H7 (cell line): ENCODE measurements at places on chromosomes 12 and 14. TPM values are rescaled to one million over a fixed set of nuclear protein-coding genes. Genes with fewer than 3 reads are reported as not detected.

DNA sequence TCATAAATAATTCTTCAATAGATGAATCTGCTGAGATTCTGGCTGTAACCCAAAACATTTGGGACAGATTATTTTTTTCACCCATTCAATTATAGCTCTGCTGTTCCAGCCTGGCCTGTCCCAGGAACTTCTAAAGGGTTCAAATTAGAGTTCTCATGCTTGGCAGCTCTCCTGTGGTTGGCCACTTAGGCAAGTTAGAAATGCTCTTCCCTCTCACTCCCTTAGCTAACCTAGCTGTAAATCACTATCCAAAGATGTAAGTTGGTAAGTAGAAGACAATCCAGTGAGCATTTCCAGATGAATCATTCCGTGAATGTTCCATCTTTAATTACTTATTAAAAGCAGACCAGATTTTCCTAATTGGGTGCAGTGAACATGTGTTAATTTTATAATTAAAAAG is 760.4 kb upstream of the TBX3 start:
- no peak for DNase-seq

DNA sequence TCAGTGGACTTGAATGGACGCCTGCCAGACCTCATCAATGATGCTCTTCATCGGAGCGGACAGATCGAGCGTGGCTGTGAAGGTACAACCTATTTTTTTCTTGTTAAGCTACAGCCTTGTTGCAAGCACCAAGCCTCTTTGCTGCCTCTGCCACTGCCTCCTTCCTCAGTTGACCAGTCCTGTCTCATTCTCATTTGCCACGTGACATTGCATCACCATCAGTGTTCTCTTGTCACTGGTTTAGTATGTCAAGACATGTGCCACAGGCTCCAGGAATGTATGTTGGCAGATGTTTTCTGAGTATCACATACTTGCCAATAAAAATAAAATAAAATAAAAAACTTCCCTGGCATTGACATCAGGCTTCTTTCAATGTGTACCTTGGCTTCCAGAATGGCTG is 798.1 kb downstream of the NRXN3 start:
- DNase-seq, result no peak

DNA sequence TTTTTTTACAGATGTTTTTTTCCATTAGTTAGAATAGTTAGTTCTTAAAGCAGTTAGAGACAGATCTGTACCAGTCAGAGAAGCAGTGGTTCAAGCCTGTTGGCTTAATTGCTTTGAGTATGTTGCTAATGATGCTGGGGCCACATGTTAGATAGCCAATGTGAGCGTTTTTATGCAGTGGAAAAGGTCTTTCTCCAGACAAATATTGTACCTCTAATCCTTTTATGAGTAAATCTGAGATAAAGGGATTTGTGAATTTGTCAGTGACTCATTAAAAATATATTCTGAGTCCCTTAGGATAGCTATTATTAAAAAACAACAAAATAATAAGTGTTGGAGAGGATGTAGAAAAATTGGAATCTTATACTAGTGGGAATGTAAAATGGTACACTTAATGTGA is 154.2 kb downstream of the MSRB3 start:
- no peak for DNase-seq

- DNase-seq, result no peak
Measured at GRCh38 chr12:115144425-115144824, 460.4 kb upstream of the TBX3 start.

DNA sequence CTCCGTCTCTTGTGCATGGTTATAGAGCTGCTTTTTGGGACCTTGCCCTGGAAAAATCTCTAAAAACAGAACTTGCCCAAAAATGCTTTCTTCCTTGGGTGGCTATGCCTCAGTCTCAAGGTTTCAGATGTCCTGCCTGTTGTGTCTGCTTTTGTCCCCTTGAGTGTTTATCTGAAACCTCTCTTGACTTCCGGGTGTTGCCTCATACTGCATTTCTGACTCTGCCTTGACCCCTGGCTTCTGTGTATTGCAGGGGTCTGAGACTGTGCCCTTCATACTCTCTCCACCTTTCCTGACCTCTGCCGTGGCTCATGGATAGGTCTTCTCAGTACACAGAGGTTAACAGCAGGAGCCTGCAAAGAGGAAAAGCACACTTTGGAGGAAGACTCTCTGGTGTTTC is 124.8 kb upstream of the NTF3 start:
- no peak for DNase-seq

GRCh38 chr12:127681151-127681754 is 585.7 kb upstream of the TMEM132C start:
- no peak for DNase-seq

DNA sequence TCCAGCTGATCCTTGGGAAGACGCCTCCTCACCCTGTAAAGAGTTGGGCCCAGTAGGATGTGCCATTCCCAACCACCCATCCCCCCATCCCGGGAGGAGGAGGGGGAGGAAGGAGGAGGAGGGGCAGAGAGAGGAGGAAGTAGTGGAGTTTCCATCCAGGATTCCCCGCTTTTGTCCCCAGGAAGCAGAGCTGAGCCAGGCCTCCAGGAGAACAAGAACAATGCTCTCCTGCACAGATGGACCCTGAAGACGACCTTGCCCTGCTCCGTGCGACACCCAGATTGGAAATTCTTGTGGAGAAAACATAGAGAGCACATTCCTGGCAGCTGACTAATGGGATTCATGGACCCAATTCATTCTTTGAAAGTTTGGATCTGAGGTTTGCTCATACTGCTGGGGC is 132.3 kb upstream of the CRY1 start:
- DNase-seq, result peak; percentile 31

GRCh38 chr14:93105362-93105761 is 10.4 kb downstream of the ITPK1 start:
- DNase-seq, result no peak

- no peak for DNase-seq
Measured at GRCh38 chr12:30447061-30447750, 248.5 kb downstream of the IPO8 start.

DNA sequence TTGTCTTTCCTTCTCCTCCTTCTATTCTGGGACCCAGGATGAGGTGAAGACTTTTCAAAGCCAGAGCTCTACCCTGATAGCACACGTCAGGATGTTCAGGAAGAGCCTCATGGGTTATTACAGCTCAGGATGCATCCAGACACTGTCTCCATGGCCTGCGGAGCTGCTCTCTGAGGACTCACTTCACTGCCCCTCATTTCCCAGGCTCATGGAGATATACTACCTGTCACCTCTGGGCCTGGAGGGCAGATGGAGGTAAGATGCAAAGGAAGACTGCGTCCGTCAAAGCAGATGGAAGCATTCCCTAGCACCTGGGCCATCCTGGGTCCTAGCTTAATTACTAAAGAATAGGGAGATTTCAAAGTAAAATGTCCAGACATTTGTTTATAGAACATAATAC is 32.6 kb downstream of the STON2 start:
- no peak for DNase-seq

GRCh38 chr12:97899956-97900355 is 437.4 kb downstream of the RMST start:
- DNase-seq, result no peak

DNA sequence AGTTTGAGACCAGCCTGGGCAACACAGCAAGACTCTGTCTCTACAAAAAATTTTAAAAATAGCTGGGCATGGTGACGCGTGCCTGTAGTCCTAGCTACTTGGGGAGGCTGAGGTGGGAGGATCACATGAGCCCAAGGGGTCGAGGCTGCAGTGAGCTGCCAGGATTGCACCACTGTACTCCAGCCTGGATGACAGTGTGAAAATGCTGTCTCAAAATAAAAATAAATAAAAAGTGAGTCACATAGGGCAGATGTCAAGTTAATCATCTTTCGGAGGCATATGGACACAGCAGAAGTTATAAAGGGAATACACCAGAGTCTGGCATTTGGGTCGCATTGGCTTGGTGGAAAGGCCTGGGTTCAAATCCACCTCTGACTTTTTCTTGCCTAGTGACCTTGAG is 92.7 kb downstream of the PHETA1 start:
- no peak for DNase-seq

DNA sequence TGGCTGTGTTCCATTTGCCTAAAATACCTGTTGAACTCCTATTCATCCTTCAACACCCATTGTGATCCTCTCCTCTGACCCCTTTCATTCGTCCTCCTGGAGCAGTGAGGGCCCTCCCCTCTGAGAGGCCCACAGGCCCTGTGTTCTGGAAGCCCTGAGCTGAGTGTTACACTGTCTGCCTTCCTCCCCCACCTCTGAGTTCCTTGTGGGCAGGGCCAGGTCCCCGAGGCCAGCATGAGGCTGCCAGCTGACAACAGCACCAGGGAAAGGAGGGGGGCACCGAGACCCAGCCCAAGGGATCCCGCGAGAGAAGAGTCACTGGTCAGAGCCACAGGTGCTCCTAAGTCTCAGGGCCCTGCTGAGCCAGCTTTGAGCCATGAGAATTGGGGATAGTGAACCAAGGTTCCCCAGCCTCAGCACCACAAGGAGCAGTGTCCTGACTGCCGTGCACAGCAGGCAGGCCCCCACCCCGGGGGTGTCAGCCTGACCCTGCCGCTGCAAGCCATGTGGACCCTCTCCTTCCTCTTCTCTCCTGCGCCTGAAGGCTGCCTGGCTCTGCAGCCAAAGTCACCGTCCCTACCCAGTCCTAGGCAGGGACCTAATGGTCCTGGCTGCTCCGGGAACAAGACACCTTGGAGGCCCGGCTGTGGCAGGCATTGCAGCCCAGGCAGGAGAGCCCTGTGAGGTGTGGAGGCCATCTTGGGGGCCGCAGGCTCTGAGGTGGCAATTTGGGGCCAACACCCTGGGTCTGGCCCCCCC is 52.5 kb downstream of the BEGAIN start:
- DNase-seq, result peak; percentile 70

DNA sequence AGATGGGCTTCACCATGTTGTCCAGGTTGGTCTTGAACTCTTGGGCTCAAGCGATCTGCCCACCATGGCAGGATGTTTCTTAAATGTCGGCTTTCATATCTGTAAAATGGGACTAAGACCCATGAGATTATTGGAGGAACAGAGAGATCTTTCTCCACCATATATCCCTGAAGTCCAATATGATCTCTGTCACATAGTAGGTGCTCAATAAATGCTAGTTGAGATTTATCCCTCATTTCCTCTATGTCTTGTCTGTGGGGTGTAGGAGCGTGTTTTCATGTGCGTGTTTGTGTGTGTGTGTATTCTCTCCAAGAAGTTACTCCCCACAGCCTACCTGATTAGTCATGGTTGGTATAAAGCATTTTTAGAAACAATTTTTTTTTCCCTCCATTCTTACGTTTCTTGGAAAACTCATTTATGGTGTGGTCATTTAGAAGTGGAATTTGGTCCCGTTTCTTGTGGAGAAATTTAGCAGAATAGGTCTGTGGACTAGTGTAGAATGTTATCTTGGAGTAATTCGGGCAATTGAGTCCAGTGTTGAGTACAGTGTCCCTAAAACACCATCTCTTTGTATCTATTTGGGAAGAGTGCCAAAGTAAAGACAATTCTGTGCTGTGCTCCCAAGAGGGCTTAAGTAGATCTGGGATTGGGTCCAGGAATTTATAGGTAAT is 4.3 kb downstream of the STRAP start:
- no peak for DNase-seq

DNA sequence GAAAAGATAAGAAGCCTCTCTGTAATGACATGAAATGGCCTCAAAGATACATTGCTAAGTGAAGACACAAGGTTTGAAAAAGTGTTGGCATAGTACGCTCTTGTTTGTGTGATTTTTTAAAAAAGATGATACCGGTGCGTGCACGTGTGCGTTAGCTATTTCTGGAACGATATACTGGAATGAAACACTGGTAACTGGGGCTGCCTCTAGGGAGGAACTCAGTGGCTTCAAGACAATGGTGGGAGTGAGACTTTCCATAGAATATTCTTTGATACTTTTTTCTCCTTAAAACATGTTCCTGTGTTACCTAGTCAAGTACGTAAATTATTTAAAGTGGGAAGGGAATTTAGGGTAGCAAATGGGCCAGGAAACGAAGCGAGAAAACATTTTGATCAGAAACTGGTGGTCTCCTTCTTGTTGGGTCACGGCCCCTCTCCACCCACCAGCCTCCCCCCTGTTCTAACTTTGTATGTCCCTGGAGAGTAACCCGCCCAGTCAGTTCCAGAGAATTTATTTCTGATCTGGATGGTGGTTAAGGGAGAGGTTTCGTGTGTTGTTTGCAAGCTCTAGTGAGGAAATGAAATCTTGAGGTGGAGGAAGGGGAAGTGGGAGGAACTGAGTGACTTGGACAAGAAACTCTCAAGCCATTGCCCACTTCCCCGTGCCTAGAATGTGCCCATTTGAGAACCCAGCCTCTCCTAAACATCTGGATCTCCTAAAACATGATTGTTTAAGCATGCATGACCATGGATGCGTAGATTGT is 6.6 kb downstream of the FGF6 start:
- peak; percentile 7 for DNase-seq

- DNase-seq, result no peak
Measured at GRCh38 chr12:62642486-62642885, 175.9 kb downstream of the MON2 start.

DNA sequence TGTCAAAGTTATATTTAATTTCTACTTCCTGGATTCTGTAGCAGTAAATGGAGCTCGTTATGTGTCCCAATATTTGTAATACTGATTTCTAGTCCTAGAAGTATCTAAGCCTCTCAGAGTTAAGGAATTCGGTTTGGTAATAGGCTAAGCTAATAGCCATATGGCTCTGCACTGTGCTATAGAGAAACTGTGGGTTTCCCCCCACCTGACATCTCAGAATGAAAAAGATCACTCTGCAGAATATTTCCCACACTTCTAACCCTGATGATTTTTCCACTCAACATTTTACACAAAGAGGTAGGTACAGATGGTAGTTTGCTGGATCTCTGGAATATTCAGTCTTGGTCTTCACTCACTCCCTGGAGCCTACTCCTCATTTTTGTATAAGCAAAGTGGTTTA is 71.2 kb downstream of the BORCS5 start:
- DNase-seq, result no peak

GRCh38 chr14:103313704-103314103 is 20.3 kb upstream of the EIF5 start:
- DNase-seq, result peak; percentile 25

DNA sequence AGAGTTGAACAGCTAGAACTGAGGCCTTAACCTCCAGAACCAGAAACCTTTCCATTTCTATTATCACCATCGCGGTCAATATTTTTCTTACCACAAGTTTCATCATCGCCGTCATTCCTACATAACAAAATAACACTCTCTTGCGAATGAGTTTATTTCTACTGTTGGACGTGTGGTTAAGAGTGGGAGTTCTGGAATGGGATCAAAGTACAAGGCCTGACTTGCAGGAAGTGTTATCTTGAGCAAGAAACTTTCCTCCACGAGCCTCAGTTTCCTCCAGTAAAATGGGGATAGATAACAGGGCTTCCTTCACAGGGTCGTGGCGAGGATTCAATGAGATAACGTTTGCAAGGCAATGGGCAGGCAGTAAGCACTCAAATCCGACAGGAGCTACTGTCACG is 652 bp downstream of the SART3 start:
- no peak for DNase-seq

GRCh38 chr14:67602076-67602475 is 2.0 kb upstream of the PIGH start:
- no peak for DNase-seq

The ACSM4 gene
- 1.9 and 10.9 TPM in 2 replicates for total RNA-seq

The PRH2 gene
- total RNA-seq, result 0.21 TPM in 1 of 2 replicates, not detected in the other

The WNT1 gene
- total RNA-seq, result not detected in 2 replicates

The SCARB1 gene
- total RNA-seq, result 44.9 and 45.1 TPM in 2 replicates

The XPOT gene
- total RNA-seq, result 118 and 141 TPM in 2 replicates

The APOF gene
- not detected in 2 replicates for total RNA-seq

The EIF2S3B gene
- 13.3 and 15.4 TPM in 2 replicates for total RNA-seq

The SYNDIG1L gene
- total RNA-seq, result 0.48 and 0.76 TPM in 2 replicates

The GLT1D1 gene
- total RNA-seq, result 6.1 and 9.2 TPM in 2 replicates

The ITGB7 gene
- total RNA-seq, result 0.30 and 0.52 TPM in 2 replicates

The DYRK2 gene
- 32.3 and 32.4 TPM in 2 replicates for total RNA-seq
